ENCODE measurements at places on chromosomes 4 and X.

DNA sequence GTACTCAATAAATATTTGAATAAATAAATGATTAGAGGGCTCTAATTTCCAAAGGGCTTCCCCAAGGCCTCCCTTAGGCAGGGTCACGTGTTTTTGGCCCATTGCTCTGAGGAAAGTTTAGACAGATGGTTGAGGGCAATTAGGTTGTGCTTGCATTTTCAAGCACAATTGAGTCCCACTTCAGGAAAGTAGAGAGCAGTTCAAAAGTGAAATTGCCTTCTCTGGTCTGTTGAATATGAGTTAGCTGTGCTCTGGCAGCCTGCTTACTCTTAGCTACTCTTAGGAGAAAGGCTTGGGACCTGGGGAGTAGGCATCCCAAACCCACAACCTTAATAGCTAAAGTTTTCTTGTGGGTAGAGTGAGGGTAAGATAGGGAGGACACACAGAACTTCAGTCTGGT is 9.0 kb upstream of the DRP2 start:
- no peak for DNase-seq

DNA sequence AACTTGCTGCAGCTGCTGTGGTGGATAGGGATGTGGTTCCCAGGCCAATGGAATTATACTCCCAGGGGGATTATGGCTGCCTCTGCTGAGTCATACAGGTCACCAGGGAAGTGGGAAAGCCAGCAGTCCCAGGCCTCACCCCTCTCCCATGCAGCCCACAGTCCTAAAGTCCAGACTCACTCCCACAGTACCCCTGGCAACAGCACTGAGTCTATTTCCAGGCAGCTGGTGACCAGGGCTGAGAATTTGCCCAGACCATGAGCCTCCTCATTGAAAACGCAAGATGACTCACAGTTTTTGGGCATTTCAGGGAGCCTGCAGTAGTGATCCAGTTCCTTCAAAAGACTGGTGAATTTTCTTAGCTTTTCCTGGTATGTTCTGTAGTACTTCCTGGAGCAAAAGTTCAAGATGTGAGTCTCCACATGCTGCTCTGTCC is 137.6 kb downstream of the NPNT start:
- no peak for DNase-seq

- peak; percentile 6 for DNase-seq
Observed at GRCh38 chr4:88697141-88697540, 488 bp downstream of the NAP1L5 start.

DNA sequence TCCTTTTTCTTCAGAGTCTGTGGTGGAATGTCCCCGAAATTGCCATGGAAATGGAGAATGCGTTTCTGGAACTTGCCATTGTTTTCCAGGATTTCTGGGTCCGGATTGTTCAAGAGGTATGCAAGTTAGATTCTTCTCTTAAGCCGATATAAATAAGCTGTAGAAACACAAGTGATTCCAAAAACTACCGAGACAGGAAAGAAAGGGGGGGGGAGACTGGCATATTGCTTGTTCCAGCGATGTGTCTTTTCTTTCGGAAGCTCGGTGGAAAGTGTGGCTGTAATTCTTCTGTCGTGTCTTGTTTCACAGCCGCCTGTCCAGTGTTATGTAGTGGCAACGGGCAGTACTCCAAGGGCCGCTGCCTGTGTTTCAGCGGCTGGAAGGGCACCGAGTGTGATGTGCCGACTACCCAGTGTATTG is 236.9 kb downstream of the DCTD start:
- DNase-seq: no peak

DNA sequence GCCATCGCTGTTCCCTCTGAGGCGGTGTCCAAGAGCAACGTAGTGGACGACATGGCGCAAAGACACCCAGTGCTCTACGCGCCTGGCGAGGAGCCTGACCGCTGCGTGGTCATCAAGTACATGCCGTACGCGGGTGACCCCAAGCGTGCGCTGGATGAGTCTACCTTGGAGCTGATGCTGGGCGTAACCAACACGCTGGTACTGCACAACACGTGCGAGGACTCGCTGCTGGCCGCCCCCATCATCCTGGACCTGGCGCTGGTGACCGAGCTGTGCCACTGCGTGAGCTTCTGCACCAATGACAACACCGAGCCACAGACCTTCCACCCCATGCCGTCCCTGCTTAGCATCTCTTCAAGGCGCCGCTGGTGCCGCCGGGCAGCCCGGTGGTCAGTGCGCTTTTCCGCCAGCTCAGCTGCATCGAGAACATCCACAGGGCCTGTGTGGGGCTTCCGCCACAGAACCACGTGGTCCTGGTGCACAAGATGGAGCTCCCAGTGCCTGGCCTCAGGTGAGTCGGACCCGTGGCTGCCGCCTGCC is 129.0 kb downstream of the ANAPC4 start:
- no peak for DNase-seq

- DNase-seq: no peak
Observed at GRCh38 chr4:97394653-97395052, 748.6 kb downstream of the STPG2 start.

GRCh38 chr4:52106660-52107059 is 55.6 kb downstream of the SPATA18 start:
- DNase-seq: no peak

GRCh38 chrX:72624194-72624593 is 51.6 kb upstream of the HDAC8 start:
- DNase-seq: no peak

GRCh38 chrX:7330971-7331746 is 183.2 kb upstream of the PUDP start:
- DNase-seq: no peak

- DNase-seq: no peak
Observed at GRCh38 chr4:185202984-185203485, 765 bp downstream of the CFAP97 start.

GRCh38 chr4:186587416-186588018 is 32.1 kb upstream of the MTNR1A start:
- peak; percentile 5 for DNase-seq

- DNase-seq: no peak
Observed at GRCh38 chrX:154317391-154317995, 21.9 kb downstream of the TKTL1 start.

GRCh38 chr4:89110541-89110985 is 770 bp upstream of the TIGD2 start:
- DNase-seq: peak; percentile 21

DNA sequence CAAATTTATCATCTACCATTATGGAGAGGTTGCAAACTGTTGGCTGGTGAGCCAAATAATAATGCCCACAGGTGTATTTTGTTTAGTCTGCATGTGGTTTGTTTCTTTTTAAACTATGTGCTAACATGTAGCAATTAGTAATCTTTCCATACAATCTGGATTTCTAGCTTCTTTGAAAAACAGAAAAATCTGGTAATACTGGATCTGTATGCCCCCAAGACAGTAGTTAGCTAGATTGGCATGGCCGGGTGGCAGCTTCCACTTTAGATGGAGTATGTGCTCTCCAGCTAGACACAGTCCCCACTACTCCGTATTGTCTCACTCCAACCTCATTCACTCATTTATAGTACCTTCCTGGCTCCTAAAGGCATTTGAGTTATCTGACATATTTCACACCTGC is 91.3 kb downstream of the NHSL2 start:
- no peak for DNase-seq

DNA sequence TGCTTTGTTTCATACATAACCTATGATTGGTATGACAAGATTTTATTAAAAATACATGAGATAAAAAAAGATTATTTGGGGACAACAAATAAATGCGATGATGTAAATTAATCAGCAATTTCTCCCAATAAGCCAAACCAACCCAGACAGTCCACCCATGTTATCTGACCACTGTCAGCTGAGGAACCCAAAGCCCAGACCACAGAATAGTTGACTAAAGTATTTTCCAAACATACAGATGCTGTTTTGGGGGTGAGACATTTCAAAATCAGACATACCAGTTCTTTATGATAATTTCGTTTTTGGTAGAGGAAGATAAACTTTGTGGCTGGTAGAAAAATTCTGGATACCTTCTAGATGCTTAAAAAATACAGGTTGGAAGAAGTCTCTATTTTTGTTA is 650.8 kb upstream of the FAM241A start:
- DNase-seq: no peak

- peak; percentile 71 for DNase-seq
Observed at GRCh38 chrX:129522184-129523078, 859 bp downstream of the SMARCA1 start.

DNA sequence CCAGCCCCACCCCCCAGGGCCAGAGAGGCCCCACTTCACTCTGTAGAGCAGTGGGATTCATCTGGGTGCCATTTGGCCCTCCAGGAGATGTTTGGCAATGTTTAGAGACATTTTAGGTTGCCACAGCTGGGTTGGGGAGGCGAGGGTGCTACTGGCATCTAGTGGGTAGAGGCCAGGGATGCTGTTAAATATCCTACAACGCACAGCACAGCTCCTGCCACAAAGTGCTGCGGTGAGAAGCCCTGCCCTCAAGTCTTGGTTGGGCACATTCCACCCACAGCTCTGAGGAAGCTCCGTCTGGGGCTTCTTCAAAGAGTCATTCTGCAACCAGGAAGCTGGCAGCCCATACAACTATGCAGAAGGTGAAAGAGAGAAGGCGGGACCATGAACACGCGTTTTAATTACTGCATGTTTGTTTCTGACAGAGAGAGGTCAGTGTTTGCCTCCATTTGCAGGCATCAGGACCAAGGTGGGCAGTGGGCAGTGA is 48.1 kb upstream of the FAM9C start:
- no peak for DNase-seq

GRCh38 chr4:88728146-88728545 is 30.5 kb upstream of the NAP1L5 start:
- no peak for DNase-seq

DNA sequence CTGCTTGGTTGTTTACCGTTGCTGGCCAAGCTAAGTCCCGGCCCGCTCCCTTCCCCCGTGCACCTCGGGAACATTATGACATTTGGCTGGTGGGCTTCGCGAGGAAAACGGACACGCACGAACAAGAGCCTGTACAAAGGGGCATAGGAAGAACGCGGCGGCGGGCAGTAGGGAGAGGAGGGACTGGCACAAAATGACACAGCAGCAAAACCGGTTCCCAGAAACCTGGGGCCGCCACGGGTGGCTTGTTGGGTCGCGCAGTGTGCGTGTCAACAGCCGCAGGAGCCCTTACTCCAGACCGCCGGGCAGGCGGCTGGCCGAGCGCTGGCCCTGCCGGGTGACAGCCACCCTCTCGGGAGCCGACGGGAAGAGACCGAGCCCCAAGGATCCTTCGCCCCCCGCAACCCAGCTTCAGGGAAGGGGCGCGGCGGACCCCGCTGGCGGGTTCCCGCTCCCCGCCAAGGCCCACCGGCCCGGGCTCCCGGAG is 1.6 kb upstream of the LIN54 start:
- DNase-seq: peak; percentile 12

DNA sequence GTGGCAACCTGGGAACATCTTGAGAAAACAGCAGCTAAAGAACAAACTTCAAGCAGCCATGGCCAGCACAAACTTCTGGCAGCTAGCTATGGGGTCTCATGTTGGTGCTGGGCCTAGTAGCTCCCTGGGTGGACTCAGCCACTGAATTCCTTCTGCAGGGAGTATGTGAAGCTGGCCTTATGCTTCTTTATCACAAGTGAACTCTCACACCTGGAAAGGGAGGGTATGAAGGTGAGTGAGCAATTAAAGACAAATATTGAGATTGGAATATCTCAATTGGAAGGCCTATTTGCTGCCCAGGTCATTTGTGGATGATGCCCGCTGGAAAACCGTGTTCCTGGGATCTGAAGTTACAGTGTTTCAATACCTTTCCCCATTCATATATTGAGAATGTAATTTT is 153.3 kb upstream of the RPS6KA3 start:
- DNase-seq: no peak

DNA sequence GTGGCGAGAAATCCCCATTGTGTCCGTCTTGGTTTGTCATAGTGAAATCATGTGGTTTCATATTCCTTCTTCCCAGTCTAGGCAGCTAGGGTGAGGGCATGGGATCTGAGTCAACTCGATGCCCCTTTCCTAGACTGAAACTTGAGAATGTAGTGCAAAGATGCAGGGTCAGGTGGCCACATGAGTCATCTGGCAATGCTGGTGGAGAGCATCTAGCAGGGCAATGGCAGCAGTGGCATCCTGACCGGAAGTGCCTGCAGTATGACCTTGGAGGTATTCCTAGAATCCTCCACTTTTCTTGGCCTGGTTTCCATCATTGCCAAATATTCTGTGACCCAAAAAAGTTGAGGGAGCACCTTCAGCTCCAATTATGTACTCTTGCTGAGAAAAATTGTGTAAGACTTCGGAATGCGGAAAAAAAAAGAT is 39.1 kb upstream of the TMEM184C start:
- no peak for DNase-seq

- no peak for DNase-seq
Observed at GRCh38 chr4:128347930-128348660, 60.5 kb upstream of the PGRMC2 start.

DNA sequence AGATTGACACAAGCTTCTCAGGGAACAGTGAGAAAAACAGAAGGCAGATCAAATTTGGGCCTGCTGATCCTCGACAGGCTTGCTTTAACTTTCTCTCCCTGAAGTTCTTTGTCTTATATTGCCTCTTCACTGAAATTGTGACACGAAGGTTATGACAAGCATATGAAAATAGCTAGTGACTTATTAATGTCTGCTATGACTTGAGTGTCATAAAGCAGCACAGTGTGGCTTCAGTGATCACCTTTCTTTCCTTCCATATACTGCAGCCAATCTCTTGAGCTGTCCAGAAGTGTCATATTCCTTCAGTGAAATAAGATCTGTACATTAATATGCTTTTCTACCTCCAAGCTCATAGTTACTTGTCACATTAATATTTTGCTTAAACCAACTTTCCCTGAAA is 870.2 kb downstream of the C4orf33 start:
- DNase-seq: no peak

DNA sequence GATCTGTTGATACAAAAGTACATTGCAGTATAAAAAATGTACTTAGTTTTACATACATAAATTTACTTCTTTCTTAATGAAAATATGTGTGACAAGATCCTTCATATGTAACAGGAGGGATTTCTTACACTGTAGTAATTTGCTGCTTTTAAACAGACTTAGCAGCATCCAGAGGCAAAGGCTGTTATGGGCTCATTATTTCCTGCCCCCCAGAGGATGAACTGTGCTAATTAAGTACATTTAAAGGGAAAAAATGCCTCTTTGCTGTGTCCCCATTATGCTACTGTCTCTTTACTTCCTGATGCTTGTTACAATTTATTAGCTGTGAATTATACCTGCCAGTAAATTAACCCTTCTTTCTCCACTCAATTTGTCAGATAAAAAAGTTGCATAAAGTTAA is 47.1 kb downstream of the NDST3 start:
- no peak for DNase-seq

GRCh38 chr4:88352062-88352740 is 26.5 kb upstream of the HERC6 start:
- DNase-seq: no peak

- DNase-seq: no peak
Observed at GRCh38 chr4:8582941-8583654, 2.9 kb downstream of the GPR78 start.
